Muscle of leg (tissue), 16 donors: ENCODE measurements at places on chromosomes 16 and 17. TPM values are rescaled to one million over a fixed set of nuclear protein-coding genes. Genes with fewer than 3 reads are reported as not detected.
A peak's percentile ranks its signal among the peaks of the same experiment; 100 is the strongest.

DNA sequence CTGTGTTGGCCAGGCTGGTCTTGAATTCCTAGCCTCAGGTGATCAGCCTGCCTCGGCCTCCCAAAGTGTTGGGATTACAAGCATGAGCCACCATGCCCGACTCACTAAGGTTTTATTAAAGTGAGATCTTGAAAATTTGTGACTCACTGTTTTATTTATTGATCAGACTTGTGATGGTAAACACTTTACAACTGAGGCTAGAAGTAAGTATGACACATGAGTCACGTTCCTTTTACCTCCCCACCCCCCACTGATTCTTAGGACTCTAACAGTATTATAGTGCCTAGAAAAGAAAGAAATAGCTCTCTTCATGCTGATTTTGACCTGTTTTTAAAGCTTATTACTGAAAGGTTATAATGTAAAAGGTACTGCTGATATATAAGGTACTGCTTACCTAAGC, 160.6 kb downstream of the TANC2 start:
- no peak overlapping the region for H3K4me3 ChIP-seq
- H3K4me1 ChIP-seq = no peaks in the 10 kb centered on the region
- no peak overlapping the region for H3K27ac ChIP-seq

DNA sequence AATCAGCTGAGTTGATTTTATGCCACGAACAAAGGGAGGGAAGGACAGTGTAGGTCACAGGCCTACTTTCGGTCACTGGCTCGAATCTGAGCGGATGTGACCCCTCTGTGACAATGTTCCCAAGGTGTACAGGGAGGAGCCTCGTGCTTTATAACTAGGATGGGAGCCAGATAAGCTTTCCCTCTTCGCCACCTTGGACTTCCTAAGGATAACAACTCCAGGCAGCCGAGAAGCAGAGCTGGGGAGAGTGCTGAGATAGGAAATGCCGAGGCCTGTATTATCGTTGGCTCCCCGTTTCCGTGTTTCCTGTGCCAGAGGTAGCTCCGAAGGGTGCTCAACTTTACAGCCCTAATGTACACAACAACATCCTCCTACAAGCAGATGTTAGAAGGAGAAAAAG, 217.8 kb upstream of the IRX3 start:
- no peaks in the 10 kb centered on the region for H3K36me3 ChIP-seq
- H3K4me3 ChIP-seq = no peak overlapping the region
- DNase-seq = peak; percentile 22
- no peak overlapping the region for H3K27ac ChIP-seq
- H3K27me3 ChIP-seq = peaks cover 20% of the 10 kb centered on the region

TMC8 gene
- total RNA-seq = 1.2 TPM

NHERF1 gene
- 3.5 TPM for total RNA-seq

TMIGD1 gene
- total RNA-seq = not detected

GRCh38 chr17:50949989-50950877, 84.1 kb upstream of the TOB1 start:
- H3K36me3 ChIP-seq = no peaks in the 10 kb centered on the region
- no peaks in the 10 kb centered on the region for H3K27me3 ChIP-seq
- peaks cover 94% of the 10 kb centered on the region for H3K4me1 ChIP-seq
- peak; percentile 78 for DNase-seq
- H3K27ac ChIP-seq = peak overlapping the region; percentile 95

- H3K27ac ChIP-seq = no peak overlapping the region
- H3K27me3 ChIP-seq = no peaks in the 10 kb centered on the region
- H3K4me1 ChIP-seq = no peaks in the 10 kb centered on the region
- no peak for DNase-seq
- H3K36me3 ChIP-seq = no peaks in the 10 kb centered on the region
- H3K4me3 ChIP-seq = no peak overlapping the region
Observed at GRCh38 chr16:57924514-57924913, 46.4 kb downstream of the CNGB1 start.

DNA sequence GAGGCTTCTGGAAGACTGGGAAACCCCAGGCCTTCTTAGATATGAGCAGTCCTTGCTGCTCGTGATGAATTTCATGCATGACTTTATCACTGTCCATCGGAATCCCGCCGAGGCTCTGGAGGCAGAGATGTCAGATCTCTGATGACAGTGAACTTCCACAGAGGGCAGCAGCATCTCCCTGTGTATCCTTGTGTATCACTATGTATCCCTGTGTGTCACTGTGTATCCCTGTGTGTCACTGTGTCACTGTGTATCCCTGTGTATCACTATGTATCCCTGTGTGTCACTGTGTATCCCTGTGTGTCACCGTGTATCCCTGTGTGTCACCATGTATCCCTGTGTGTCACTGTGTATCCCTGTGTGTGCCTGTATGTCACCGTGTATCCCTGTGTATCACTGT, 160.2 kb upstream of the CHMP6 start:
- peaks cover 54% of the 10 kb centered on the region for H3K4me1 ChIP-seq
- H3K27me3 ChIP-seq = no peaks in the 10 kb centered on the region
- H3K27ac ChIP-seq = no peak overlapping the region
- no peak for DNase-seq
- peaks cover 17% of the 10 kb centered on the region for H3K36me3 ChIP-seq
- H3K4me3 ChIP-seq = no peak overlapping the region

YBX2 gene
- 0.58 TPM for total RNA-seq

STAT5A gene
- total RNA-seq = 12.8 TPM

CCL4 gene
- total RNA-seq = 3.5 TPM

- peaks cover 22% of the 10 kb centered on the region for H3K36me3 ChIP-seq
- H3K27me3 ChIP-seq = no peaks in the 10 kb centered on the region
- H3K4me3 ChIP-seq = no peak overlapping the region
- no peak for DNase-seq
- peak overlapping the region; percentile 51 for H3K27ac ChIP-seq
Observed at GRCh38 chr17:81057079-81057730, 22.3 kb downstream of the BAIAP2 start.

- H3K27me3 ChIP-seq = peaks cover 58% of the 10 kb centered on the region
- H3K27ac ChIP-seq = no peak overlapping the region
- peak; percentile 75 for DNase-seq
- no peak overlapping the region for H3K4me3 ChIP-seq
- H3K4me1 ChIP-seq = no peaks in the 10 kb centered on the region
Observed at GRCh38 chr17:38667099-38667786, 7.5 kb downstream of the EPOP start.

PERCC1 gene
- total RNA-seq = 0.13 TPM

DNA sequence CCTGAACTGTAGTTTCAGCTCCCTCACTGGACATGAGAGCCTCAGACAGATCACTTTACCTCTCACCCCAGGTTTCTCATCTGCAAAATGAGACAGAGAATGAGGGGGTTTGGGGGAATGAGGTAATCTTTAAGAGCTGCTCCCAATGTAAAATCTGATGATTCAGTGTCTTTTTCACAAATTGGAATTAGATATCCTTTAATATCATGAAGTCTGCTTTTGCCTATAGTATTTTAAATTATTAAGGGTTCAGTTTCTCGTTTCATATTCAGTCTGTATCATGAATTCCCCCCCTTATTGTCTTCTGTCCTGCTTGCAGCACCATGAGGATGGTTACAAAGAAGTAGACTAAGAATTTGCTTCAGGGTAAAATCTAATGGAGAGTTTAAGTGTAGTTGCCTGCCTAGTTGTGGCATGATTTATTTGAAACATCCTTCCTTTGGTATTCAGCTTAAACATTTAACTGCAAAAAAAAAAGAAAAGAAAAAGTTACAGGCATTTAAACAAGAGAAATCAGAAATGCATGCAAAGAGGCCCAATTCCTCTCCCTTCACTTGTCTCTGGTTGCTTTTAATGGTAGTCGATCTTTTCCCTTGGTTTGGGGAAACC, 77.3 kb downstream of the WNT3 start:
- no peaks in the 10 kb centered on the region for H3K27me3 ChIP-seq
- peaks cover 1% of the 10 kb centered on the region for H3K4me1 ChIP-seq
- H3K4me3 ChIP-seq = no peak overlapping the region

MT1E gene
- total RNA-seq = 29.0 TPM

GRCh38 chr16:11258553-11259492, 2.8 kb upstream of the SOCS1 start:
- H3K4me3 ChIP-seq = no peak overlapping the region
- H3K36me3 ChIP-seq = no peaks in the 10 kb centered on the region
- H3K4me1 ChIP-seq = peaks cover 23% of the 10 kb centered on the region

HCRT gene
- 0.13 TPM for total RNA-seq
